ENCODE measurements at places on chromosomes 16 and 17.

- no peak for DNase-seq
Measured at GRCh38 chr17:81095383-81095762, 60.4 kb downstream of the BAIAP2 start.

DNA sequence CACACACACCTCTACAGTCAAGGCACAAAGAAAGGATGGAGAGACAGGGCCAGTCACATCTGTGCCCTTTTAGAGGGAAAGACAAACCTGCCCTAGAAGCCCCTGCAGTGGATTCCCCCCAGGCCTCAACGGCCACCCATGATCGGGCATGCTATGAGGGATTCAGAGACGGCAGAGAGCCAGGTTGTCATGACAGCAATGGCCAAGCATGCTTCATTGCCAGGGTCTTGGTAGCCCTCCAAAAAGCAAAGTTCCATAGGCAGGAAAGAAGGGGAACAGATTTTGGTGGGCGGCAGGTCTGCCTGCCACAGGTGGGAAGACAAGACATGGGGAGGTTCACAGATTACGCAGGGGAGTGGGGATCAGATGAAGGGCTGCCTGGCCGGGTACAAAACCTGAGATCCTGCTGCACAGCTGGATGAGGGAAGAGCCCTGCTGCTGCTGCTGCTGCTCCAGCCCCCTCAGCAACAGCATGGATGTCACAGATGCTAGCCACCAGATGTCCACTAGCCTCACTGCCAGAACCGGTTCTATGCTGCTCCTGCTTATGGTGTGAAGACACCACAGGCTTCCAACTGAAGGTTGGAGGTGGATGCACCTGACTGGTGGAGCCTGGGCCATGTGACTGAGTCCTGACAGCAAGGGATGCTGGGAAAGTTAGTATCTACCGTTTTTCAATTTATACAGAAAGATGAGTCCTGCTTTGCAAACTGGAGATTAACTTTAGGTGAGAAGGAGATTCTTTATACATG is 17.8 kb downstream of the ACTG1 start:
- DNase-seq = no peak

GRCh38 chr17:49984776-49985175 is 10.2 kb downstream of the DLX3 start:
- DNase-seq = no peak

GRCh38 chr16:87704754-87705353 is 60.9 kb downstream of the KLHDC4 start:
- no peak for DNase-seq

DNA sequence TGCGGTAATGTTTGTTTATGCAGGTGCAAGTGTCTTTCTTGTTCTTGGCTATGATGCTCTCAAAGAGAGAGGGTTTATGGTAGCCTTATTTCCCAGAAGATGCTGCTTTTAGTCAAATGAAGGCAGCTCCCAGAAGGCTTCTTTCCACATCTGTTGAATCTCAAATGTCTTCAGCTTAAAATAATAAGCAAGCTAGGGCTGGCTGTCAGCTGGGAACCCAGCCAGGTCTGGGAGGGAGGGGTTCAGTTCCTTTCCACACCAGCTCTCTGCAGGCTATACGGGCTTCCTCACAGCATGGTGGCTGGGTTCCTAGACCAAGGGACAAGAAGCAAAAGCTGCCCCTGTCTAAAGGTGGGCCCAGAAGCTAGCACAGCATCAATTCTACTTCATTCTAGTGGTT is 47.4 kb upstream of the ATF7IP2 start:
- DNase-seq = no peak

DNA sequence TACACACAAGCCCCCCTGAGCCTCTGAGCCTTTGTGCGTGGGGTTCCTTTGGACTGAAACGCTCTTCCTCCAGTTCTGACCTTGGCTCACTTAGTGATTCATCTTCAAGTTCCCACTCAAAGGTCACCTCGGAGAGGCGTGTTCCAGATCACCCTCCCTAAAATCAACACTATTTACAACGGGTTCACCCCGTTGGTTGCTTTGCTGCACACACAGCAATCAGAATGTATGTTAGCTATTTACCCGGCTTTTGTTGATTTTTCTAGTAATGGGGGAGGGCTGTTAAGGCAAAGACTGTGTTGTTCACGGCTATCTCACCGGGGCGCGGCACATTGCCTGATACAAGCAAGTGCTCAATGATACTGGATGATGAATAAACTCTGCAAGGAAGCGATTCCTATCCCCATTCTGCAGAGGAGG is 977 bp downstream of the NAGPA start:
- no peak for DNase-seq

DNA sequence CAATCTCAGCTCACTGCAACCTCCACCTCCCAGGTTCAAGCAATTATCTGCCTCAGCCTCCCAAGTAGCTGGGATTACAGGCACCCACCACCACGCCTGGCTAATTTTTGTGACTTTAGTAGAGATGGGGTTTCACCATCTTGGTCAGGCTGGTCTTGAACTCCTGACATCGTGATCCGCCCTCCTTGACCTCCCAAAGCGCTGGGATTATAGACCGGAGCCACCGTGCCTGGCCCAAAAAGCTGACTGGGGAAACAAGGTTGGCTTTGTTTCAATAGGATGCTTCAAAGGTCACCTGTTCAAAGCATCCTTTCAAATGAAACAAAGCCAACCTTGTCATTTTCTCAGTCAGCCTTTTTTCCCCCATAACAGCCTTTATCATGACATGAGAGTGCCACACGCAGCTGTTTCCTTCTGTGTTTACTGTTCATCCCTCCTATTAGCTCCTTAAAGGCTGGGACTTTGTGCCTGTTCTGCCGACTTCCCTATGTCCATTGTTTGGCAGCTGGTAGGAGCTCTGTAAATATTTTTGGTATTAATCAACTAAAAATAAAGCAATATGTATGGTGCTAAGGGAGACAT is 51.1 kb downstream of the ADAMTS18 start:
- DNase-seq = no peak

DNA sequence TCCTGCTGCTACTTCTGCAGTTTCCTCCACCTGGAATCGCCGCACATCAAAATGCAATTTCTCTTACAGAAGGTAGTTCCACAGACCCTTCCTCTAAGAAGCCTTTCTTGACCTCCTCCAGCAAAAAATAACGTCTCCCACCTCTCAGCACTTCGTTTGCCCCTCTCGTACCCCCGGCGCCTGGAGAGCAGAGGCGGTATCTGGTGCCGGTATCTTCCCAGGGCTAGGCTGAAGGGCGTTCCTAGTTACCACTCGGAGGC is 482 bp downstream of the DCTPP1 start:
- DNase-seq = no peak

GRCh38 chr16:49462362-49462988 is 88.9 kb downstream of the C16orf78 start:
- DNase-seq = no peak

DNA sequence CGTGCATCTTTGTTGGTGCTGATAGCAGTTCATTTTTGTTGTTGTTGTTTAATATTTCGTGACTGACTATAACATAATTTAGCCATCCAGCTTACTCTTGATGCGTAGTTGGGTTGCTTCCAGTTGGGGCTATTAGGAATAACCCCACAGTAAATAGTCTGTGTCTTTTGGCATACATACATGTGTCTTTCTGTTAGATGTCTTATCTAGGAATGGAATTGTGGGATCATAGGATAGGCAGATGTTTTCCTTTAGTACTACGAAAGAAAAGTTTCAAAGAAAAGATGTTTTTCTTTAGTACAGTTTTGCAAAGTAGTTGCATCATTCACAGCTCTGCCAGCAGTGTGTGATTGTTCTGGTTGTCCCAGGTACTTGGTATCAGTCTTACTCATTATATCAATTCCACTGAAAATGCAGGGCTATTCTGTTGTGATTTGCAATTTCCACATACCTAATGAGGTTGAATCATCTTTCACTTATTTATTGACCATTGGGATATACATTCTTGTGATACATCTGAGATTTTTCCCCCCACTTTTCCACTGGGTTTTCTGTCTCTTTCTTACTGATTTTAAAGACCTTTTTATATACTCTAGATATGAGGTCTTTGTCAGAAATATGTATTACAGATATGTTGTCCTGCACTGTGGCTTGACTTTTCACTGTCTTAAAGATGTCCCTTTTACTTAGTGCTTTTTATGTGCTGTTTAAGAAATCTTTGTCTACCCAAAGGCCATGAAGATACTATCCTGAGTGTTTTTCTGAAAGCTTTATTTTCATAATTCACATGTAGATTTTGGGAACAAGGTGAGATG is 173.3 kb downstream of the MRTFB start:
- no peak for DNase-seq

DNA sequence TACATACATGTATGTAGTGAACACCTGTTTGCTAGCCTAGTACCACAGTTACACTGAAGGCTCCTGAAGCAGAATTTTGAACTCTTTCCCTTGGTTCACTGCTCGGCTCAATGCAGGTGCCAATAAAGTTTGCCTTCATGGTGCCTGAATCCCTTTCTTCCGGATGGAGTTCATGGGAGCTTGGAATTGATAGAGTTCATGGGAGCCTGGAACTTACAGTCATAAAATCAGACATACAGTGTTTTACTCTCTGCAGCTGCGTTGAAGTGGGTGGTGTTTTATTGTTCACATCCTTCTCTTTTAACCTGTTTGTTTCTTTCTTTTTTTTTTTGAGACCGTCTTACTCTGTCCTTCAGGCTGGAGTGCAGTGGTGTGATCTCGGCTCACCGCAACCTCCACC is 29.2 kb upstream of the ABR start:
- no peak for DNase-seq

DNA sequence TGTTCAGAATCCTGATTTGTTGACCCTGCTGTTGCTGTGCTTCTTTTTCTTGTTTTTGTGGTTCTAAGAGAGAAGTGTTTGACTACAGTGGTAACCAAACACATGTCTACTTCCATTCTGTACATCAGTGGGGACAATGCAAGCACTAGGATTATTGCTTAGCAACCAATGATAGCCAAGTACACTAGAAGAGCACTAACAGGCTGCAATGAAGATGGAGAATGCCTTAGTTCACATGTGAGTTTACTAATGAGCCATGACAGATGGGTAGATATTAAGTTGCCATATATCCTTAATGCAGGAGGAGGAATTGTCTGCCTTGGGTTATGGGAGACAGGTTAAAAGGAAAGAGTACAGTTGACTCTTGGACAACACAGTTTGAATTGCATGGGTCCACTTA is 8.3 kb downstream of the EFCAB5 start:
- DNase-seq = no peak

GRCh38 chr17:68457168-68457538 is at the start of gene WIPI1:
Gene WIPI1 (minus strand): TSS chr17:68457496. CDS start chr17:68457421, 75 bp downstream.
- no peak for DNase-seq

DNA sequence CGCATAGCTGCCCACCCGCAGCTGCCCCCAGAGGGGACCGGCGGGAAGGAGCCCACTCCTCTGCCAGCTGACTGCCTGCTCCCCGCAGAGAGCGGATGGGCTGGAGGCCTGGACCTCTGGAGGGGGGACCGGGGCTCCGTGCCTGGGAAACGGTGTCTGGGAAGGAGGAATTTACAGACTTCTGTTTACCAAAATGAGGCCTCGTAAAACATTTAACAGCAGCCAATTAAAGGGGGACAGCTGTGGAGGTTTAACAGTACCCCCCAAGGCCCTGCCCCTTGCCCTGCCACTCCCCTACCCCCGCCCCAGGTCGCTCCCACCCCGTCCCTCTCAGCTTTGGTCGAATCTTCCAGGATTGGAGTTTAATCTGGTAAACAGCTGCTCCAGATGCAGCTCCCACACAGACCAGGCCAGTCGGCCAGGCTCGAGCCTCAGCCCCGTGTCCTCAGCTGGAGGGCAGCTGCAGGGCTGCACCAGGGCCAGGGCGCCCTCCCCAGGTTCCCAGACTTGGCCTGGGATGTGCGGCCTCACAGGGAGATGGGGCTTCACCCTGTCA is 41.1 kb downstream of the BAHCC1 start:
- DNase-seq = no peak

GRCh38 chr17:7782240-7782639 is 51.8 kb upstream of the KDM6B start:
- DNase-seq = no peak

- DNase-seq = no peak
Measured at GRCh38 chr16:29834079-29834478, 13.8 kb downstream of the MVP start.

All from cerebellar nuclear complex (tissue), 1 donor.